ENCODE measurements at places on chromosomes 1 and 21.

GRCh38 chr1:184157394-184157742 lies 105.8 kb downstream of the TSEN15 start:
- DNase-seq, result no peak

- DNase-seq, result peak; percentile 28
Observed at GRCh38 chr1:47837056-47837830, 159.9 kb downstream of the TRABD2B start.

GRCh38 chr1:35851132-35851869 lies 31.7 kb upstream of the AGO1 start:
- peak; percentile 82 for DNase-seq

DNA sequence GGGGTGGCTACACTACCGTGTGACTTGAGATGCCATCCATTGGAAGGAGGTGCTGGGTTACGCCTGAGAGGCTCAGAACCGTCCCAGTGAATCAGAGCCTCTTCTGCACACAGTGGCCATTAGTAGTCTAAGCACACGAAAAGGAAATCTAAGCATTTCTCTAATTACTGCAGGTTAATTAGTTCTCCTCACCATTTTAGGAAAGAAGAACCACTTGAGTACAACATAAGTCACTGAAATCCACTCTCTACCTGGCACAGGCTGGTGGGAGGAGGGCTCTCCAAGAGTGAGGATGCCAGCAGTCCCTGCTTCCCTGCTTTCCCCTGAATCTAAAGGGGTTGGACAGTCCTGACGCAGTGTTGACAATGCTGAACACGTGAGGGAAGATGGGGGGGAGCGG lies 606.3 kb downstream of the NPHP4 start:
- DNase-seq, result no peak

- DNase-seq, result no peak
Observed at GRCh38 chr1:209854196-209854595, 26.4 kb downstream of the UTP25 start.

- no peak for DNase-seq
Observed at GRCh38 chr1:27033043-27033746, 20.5 kb upstream of the TENT5B start.
